ENCODE measurements at places on chromosomes 7 and 10.
A peak's percentile ranks its signal among the peaks of the same experiment; 100 is the strongest.

DNA sequence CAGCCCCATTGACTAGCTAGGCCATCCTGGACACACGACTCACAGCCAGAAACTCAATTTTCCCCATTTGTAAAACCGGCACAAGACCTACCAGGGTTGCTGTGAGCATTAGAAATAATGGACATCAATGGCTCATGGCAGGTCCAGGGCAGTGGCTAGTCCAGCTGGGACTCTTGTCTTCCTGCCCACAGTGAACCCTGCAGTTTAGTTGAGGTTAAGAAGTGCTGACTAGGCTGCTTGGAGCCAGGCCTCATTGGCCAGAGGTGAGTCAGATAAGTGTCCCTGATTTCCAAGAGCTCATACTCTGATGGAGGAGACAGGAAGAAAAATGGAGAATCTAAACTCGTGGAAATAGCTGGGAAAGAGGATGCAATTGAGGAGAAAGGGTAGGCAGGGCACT lies 123.4 kb upstream of the ZNF92 start:
- DNase-seq = no peak

GRCh38 chr7:66523409-66523808 lies 105.3 kb upstream of the KCTD7 start:
- no peak for DNase-seq

- DNase-seq = peak; percentile 25
Measured at GRCh38 chr7:14924398-14924797, 21.8 kb upstream of the DGKB start.

DNA sequence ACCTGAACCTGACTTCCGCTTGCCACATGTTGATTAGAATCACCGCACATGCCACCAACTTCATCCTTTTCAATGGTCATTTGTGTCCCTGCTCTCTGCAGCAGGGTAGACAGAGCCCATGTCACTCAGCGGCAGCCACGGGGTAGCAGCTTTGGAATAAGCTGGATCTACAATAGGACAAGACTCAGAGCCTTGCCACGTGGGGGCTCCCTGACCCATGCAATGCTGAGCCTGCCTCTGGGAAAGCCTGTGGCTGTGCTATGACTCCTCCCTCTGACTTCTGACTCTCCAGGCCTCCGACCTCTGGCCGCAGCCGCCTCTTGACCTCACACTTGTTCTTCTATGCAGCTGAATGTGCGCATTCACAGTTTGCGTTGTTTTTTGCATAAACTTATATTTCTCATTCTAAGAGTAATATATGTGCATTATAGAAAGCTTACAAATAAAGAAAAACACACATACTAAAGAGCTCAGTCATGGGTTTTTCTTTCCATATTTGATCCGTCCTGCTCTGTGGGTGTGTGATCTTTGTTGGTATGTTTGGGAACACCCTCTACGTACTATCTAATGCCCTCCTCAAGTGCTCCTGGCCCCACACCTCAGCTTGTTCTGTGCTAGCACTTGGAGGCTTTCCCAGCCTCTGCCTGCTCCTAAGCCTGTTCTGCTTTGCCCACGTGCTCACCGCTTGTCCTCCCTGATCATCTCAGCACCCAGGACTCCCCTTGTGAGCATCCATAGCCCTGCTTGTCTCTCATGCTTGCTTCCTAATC lies 198.0 kb upstream of the MKI67 start:
- peak; percentile 17 for DNase-seq

GRCh38 chr7:97751566-97751965 lies 19.7 kb downstream of the TAC1 start:
- DNase-seq = no peak

DNA sequence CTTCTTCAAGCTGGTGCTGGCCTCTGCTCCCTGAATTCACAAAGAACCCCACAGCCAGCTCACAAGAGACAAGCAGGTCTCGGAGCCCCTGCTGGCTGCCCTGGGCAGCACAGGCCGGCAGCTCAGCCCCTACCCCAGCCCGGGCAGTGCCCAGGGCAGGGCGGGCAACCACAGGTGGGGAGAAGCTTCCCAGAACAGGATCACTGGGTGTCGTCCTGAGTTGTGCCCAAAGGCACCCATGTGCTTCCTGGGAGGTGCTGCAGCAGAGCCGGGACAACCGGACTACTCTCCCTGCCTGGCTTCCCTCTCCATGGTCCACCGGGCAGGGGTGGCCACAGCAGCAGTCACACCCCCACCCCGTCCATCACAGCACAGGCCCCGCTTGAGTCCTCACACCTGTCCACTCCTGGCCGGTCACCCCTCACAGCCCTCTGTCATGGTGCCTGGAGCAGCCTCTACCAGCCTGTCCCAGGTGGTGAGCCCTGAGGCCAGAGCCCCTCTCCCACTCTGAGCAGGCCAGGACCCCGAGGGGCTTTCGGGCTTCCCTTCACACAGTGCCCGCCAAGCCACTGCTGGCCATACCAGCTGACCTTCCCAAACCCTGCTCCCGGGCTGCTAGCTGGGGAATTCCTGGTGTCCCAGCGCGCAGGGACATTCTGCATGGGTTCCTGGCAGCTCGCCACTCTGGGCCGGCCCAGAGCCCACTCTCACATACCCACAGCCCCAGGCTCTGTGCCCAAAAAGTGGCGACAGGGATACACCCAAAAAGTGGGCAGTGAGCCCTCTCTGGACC lies 3.1 kb downstream of the RASGEF1A start:
- no peak for DNase-seq

GRCh38 chr7:98760201-98760651 lies 109.6 kb downstream of the TMEM130 start:
- no peak for DNase-seq

DNA sequence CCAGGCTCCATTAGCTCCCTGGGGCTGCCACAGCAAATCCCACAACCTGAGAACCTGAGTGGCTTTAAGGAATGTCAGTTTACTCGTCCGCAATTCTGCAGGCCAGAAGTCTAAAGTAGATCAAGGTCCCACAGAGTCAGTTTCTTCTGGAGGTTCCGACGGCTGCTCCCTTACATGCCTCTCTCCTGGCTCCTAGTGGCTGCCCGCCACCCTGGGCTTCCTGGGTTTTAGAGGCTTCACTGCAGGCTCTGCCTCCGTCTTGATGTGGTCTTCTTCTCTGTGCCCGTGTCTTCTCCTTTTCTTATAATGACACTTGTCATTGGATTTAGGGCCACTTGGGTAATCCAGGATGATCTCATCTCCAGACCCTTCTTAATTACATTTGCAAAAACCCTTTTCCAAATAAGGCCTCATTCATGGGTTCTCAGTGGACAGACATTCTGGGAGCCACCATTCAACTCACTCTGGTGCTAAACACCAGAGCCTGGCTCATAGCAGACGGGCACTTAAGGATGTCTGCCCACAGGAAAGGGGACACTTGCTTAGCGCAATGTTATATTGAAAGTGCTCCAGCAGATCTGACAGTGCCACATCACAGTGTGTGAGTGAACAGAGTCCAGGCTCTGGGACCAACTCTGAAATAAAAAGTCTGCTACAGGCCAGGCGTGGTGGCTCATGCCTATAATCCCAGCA lies 77.6 kb downstream of the VWC2 start:
- DNase-seq = no peak

- DNase-seq = no peak
Measured at GRCh38 chr7:125409921-125410320, 480.3 kb upstream of the POT1 start.

GRCh38 chr7:47087866-47088265 lies 494.0 kb downstream of the TNS3 start:
- DNase-seq = peak; percentile 68

DNA sequence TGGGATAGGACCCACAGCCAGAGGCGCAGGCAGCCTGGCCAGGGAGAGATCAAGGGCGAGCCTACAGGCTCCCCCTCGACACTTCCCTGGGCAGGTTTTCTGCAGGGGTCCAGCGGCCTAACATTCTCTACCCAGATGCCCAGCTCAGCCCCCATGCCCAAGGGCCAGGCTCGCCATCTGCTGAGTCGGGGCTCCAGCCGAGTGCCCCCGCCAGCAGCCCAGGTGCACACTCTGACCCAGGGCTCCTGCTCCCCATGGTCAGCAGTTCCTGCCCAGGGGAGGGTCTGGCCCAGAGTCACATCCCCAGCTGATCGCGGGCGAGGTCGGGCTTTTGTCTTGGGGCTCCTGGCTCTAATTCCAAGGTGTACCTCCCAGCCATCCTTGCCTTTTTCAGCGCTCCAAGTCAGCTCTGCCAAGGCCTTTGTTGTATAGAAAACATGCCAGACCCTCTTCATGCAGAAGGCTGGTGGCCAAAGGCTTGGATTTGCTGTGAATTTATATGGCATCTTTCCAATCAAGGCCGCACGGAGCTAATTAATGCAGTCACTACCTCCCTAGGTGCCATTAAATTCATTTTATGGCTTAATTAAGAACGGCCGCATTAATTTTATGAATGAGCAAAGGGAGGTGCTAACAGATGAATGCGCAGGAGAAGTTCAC lies 120.6 kb downstream of the LRRC18 start:
- no peak for DNase-seq

DNA sequence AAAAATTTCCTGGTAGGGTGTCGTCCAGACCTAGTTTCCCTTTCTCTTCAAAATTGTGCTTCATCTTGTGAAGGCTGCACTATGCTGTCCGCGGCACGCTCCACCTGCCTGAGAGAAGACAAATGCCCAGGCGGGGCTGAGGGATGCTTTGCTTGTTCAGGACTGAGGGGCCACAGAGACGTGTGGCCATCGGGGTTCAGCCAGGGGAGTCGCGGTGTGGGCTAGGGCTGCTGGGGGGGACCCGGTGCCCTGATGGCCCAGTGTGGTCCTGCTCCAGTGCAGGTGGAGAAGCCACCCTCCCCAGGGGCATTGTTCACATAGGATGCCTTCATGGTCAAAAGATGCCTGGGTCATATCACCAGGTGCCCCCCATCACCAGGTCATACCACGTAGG lies 107.8 kb upstream of the SHH start:
- no peak for DNase-seq
